ENCODE measurements at places on chromosomes 3 and 15.

DNA sequence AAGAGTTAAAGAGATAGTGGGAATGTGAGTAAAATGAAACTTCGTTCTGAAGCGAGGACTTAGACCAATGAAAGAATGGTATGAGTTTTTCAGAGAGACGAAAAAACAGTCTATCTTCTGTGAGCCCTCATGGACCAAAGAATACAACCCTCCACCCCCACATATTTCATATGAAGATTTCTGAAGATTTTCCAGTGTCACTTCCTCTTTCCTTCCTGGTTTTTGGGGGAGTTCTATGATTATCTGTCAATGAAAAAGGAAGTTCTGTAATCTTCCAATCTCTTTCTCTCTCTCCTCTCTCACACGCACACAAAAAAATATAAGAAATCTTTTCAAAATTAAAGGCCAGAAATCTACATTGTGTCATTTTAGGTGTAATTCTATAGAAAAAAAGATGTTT, 27.7 kb downstream of the CMSS1 start:
- no peak for DNase-seq

GRCh38 chr15:66570842-66571478, 5.2 kb upstream of the LCTL start:
- DNase-seq = no peak

DNA sequence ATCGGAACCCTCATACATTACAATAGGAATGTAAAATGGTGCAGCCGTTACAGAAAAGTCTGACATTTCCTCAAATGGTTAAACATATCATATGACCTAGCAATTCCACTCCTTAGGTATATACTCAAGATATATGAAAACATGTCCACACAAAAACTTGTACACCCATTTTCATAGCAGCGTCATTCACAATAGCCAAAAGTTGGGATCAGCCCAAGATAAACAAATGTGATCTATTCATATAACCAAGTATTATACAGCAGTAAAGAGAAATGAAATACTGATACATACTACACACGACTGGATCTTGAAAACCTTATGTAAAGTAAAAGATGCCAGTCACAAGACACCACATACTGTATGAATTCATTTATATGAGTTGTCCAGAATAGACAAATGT, 102.4 kb downstream of the MSL2 start:
- DNase-seq = no peak

GRCh38 chr3:194688200-194688740, 2.6 kb downstream of the FAM43A start:
- DNase-seq = peak; percentile 79

DNA sequence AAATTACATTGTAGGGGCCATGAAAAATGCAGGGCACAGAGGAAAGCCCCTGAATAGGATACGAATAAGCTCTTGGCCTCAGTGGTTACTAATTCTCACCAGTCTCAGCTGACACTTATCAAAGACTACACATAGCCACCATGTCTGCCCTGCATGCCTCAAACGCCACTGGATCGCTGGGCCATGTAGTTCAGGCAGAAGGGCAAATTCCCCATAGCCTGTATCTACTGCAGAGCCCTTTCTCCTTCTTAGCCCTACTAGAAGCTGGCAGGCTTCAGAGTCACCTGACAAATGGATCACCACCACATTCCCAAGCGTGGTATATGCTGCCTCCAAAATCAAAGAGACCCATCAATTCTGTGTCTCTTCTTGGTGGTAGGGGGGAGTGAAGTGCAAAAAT, 177.4 kb downstream of the MINAR1 start:
- no peak for DNase-seq

GRCh38 chr3:28386049-28386448, 37.4 kb upstream of the AZI2 start:
- DNase-seq = no peak

- DNase-seq = no peak
These were observed 6.8 kb downstream of the RBM5 start for GRCh38 chr3:50095352-50095998.

GRCh38 chr15:76799760-76800159, 105.4 kb downstream of the SCAPER start:
- DNase-seq = no peak

- no peak for DNase-seq
These were observed 211.3 kb downstream of the TIGIT start for GRCh38 chr3:114504941-114505628.

- DNase-seq = no peak
These were observed 20.4 kb upstream of the AP3B2 start for GRCh38 chr15:82730022-82730530.

GRCh38 chr3:51243924-51244323, 141.2 kb upstream of the MANF start:
- no peak for DNase-seq

DNA sequence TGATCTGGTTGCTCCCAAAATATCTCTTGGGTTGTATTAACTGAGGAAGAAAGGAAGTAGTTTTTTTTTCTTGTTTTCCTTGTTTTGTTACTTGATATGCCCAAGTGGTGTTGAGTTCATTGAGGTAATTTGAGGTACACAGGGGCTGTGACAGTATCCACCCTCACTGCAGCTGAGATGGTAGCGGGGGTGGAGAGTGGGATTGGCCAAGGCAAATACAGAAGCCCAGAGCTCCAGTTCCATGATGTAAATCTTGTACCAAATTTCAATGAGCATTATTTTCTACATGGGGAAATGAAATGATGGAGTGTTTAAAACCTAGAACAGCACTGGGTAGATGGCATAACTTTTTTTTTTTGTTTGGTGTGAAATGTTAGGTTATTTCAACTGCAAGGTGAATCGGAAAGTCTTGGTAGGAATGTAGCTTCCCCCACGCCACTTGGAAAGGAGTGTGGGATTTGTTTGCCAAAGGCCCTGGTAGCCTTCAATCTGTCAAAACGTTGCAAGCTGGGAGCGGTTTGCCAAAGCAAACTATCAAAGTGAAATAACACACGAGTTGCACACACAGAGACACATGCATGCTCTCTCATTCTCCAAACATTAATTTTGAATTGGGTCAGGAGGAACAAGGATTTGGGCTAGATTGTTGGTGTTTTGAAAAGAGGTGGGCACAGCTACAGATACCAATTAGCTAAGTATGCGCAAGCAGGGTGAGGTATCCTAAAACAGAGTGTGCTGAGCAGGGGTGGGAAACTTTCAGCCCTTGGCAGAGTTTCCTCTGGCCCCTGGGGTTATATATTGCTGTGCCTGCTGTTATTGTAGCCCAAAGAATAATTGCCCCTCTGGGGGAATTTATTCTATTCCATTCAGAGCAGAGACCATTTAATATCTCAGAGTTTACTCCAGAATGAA, 34.6 kb downstream of the THSD4 start:
- DNase-seq = peak; percentile 72

GRCh38 chr3:182766099-182766498, 27.2 kb upstream of the ATP11B start:
- DNase-seq = no peak

- DNase-seq = no peak
These were observed 50.6 kb downstream of the KBTBD8 start for GRCh38 chr3:67048715-67049074.

DNA sequence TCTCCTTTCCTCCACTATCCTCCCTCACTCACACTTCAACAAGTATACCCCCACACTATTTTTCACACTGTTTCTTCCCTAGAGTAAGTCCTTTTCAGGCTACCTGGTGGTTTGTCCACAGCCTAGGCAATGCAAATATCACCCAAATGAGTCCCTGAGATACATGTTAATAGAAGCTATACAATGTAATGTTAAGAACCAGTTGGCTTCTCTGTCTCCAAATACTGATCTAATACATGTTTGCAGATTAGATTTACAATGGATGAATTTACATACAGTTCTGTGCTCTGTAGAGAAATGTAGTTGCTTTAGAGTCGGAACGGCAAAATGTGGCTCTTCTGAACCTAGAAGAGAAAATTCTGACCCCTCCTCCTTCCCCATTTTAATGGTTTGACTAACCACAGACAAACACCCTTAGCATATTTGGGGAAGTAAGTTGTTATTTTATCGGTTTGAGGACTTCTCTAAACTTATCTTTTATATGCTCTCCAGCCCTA, 63.6 kb upstream of the MBNL1 start:
- no peak for DNase-seq

DNA sequence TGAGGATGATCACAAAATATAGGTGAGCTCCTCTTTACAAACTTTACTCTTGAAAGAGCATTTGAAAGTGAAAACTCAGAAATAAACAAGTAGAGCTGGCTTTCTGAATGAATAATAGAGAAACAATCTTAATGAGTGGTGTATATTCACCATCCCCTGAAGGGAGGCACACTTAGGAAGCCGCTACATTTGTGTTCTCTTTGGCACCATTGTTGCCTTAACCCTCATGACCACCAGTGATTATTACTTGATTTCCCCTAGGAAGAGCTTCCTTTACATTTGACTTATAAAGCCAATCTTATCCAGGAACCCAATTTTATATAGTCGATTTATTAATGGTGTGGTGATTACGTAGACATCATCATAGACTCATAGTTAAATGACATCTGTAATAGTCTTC, 883.9 kb downstream of the TBL1XR1 start:
- no peak for DNase-seq

GRCh38 chr15:79853492-79854328, 43.1 kb downstream of the MTHFS start:
- peak; percentile 43 for DNase-seq

DNA sequence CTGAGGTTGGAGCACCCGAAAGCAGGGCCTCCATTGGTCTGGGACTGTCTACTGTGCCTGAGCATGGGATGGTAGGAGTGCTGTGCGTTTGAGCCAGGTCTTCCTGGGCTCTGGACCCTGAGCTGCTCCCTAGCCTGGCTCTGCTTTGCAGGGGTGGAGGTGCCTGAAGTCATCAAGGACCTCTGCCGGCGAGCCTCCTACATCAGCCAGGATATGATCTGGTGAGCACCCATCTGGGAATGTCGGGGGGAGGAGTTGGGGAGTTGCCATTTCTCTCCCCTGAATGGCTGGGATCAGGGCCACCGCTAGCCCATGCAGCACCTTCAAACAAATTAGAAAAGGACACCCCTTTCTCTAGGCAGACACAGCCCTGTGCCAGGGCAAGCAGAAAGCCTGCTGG, 20.7 kb downstream of the DUOX1 start:
- no peak for DNase-seq

- DNase-seq = no peak
These were observed 110.5 kb downstream of the AKAP13 start for GRCh38 chr15:85490856-85491255.
